SHP77 (cell line): ENCODE measurements at places on chromosomes 2 and 18.

GRCh38 chr2:129922571-129923264 lies 56.7 kb upstream of the RAB6C start:
- DNase-seq = peak; percentile 71

DNA sequence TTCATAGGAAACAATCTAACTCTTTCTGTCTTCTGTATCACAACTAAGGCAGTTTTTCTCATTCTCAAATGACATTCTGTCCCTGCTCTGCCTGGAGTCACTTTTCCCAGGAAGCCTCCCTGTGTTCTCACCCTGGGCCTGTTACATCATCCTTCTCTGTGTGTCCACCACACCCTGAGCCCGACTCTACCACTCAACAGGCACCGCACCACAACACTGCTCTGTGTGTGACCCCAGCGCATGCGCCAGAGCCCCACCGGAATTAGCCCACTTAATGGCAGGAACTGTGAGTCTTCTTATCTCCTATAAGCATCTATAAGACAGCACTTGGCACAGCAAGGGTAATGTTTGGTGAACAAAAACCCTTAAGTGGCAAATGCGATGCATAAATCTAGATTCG lies 32.3 kb downstream of the TGFBRAP1 start:
- no peak for DNase-seq

DNA sequence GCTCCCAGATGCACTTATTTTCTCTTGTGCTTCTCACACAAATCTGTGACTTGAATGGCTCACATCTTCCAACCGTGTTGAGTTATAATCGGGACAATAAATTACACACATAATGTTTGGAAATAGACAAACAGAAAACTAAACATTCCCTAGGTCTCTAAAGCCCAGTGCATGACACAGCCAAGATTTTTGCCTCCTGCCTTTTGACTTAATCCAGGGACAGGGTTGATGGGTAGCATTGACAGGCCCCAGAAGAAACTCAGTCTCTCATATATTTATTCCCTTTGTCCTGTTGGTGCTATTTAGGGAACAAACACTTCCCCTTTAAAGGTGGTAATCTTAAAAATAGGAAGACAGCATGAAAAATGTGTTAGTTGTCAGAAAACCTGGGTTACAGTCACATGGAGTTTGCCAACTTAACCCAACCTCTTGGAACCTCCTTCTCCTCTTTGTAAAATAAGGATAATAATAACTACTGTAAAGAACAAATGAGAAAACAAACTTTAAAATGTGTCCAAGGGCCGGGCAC lies 24.0 kb upstream of the ARPC2 start:
- no peak for DNase-seq

DNA sequence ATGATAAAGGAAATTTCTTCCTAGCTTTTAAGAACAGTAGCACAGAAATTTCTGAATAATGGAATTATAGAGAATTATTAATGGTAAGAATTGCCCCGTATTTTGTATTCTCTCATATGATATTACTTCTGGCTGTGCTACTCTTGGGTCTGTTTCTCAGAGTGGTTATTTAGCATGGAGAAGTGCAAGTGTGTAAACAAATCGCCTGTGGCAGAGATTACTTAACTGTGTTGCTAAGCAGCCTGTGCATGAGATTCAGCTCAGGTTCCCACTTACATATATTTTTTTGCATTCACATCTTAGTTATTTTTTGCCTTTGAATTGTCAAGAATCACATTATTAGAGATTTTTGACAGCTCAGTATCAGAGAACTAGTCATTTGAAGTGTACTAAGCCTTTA lies 80.1 kb upstream of the NFATC1 start:
- DNase-seq = no peak

- DNase-seq = no peak
These were observed 88.8 kb upstream of the RPRM start for GRCh38 chr2:153567367-153567766.

DNA sequence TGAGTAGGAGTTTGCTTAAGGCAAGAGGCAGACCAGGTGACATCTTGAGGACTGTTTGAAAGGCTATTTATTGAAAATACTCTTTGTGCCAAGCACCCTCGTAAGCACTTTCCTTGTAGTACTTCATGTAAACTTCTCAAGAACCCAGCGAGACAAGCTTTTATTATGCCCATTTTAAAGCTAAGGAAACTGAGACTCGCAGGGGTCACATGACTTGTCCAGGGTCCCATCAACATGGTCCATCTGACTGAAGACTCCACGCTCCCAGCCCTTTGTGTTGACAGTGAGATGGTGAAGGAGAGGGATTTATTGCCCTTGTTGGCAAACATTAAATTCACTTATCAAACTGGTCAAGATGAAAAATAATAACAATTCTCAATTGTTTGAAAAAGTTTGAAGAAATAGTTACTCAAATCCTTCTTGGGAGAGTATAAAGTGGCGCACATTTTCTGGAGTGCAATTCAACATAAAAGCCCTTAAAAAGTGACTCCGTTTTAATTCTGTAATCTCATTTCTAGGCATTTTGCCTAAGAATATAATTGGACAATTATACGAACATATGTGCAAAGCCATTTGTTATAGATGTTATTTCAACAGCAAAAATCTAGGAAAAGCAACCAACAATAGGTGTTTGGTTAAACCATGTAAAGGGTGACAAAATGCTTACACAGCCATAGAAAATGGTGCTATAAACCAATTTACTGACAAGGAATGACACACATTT lies 270.5 kb upstream of the NCKAP5 start:
- no peak for DNase-seq

DNA sequence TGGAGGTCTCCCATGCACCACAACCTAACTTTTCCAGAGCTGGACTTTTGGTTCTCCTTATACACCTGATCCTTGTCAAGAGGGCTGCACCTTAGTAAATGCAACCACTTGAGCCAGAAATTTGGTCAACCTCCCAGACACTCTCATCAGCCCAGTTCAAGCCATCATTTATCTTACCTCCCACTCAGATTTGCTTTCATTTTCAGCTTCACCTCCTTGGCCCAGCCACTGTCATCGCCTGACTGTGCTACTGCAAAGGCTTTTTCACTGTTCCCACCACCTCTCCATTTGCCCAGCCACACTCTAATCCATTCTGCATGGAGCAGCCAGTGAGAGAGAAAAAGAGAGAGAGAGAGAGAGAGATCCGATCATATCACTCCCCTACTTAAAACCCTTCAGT lies 112.4 kb upstream of the DDX18 start:
- DNase-seq = no peak

- DNase-seq = no peak
These were observed 301.5 kb upstream of the MGAT5 start for GRCh38 chr2:133952420-133952819.

DNA sequence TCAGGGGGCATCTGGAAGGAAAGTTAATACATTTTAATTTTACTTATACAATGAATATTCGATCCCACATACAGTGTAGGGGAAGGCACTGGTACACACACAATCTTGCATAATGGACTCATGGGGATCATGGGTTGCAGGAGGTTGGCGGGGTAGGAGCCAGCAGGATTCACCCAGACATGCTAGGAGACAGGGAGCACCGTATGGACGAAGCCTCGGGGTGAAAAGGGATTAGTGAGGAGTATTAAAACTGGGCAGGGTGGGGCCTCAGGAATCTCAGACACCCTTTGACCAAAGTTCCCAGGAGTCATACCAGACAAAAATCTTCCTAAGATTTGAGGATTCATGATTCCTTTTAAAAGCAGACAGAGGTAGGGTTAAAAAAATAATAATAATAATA lies 140.8 kb downstream of the BCL11A start:
- DNase-seq = no peak

- DNase-seq = no peak
These were observed 1.2 kb downstream of the TXNL1 start for GRCh38 chr18:56637176-56637575.

GRCh38 chr2:101205521-101206479 lies 46.9 kb upstream of the CNOT11 start:
- DNase-seq = peak; percentile 56

GRCh38 chr2:235702186-235702585 lies 208.3 kb downstream of the AGAP1 start:
- no peak for DNase-seq

DNA sequence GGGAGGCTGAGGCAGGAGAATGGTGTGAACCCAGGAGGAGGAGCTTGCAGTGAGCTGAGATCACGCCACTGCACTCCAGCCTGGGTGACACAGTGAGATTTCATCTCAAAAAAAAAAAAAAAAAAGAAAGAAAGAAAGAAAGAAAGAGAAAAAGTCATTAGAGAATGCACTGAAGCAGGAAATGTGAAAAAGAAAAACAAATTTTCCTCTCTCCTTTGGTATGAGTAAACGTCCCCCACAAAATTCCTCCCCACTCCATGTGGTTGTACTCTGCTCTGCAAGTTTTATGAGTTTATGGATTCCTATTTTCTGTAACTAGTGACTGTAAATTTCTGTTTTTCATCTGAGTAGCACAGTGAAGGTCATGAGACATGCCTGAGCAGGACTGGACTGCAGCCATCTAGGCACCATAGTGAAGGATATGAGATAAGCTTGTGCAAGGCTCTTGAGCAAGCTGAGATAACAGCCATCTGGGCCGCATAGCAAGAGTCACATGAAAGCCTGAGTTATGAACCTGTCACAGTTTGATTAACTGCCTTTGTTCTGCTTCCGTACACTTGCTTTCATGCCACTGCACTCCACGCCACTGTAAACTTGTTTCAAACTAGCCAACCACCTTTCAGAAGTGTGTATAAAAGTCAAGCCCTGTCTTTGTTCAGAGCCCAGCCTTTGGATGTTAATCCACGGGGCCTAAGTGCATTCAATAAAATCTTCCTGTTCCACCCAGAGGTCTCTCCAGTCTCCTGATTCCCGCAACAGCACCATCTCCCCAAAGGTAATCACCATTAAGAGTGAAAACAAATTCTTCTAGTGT lies 50.2 kb downstream of the SKA1 start:
- DNase-seq = no peak

DNA sequence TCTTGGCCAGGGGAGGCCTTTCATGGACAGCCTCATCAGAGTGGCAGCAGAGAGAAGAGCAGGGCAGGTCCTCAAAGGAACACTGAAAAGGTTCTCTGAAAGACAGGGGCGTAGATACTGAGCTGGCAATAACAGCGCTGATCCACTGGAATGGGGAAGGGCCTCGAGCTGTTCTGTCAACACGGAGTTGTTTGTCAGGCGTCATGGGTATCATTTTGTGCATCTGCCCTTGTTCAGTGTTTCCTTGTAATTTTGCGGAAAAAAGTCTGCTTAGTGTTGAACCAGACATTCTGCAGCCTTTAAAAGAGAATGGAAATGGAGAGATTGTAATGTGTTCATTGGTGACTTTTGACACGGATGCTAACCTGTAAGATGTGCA lies 21.5 kb downstream of the AGAP1 start:
- no peak for DNase-seq

- no peak for DNase-seq
These were observed 22.4 kb downstream of the RTP5 start for GRCh38 chr2:241891988-241892298.

GRCh38 chr2:227849906-227850305 lies 21.5 kb upstream of the DAW1 start:
- DNase-seq = no peak

GRCh38 chr2:37819186-37819585 lies 105.9 kb upstream of the RMDN2 start:
- no peak for DNase-seq

DNA sequence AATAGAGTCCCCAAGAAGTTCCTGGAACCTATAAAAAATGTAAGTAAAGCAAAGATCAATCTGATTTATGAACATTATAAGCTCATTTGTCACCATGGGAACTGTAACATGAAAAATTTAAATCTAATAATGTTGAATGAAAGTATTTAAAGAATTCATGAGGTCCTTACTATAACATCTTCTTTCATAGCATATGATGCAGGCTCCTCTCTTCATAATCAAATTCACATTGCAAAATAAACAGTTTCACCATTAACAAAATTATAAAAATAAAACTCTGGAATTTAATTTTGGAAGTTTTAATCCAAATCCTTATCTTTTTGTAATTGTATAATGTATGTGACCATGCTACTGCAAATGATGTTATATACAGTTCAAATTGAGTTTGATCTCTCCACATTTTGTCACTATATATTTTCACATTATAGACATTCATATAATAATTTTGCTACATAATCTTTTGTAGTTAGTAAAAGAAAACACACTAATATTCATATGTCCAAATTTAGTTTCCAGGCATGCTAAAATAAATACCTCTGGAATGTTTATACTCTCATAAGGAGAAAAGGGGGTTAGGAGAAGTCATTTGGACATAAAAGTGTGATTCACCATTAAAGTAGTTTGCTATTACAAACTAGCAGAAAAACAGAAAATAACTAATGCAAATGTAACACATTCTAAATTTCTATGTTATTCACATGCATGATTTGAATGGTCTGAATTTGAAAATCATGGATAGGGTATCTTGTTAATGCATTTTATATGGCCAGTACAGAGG lies 954.1 kb downstream of the DSC3 start:
- DNase-seq = no peak

GRCh38 chr2:54271843-54272627 lies 16.0 kb upstream of the TSPYL6 start:
- DNase-seq = no peak

DNA sequence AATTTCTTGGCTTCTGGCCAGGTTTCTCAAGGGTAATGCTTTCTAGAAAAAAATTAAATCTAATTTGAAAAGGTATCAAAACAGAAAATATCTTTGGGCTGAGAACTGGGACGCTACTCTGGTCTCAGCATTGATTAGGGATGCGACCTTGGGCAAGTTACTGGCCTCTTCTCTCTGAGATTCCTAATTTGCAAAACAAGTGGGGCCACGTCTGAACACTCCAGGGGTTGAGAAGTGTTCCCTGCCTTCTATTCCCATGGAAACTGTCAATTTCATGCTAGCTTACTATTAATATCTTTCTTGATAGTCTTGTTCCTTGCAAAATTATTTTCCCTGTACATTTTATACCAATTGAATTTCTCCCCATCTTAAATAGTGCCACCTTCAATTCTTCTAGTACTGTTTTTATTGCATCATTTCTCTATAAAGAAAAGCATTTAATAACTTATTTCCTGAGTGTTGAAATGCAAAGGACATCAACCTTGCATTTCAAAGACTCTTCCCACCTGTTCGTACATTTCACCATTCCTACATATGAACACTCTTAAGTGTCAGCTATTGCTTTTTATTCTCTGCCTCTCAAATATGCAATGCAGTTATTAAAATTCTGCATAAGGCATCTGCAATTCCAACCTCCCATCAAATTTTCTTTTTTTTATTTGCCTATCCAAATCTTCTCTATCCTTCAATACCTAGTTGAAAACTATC lies 118.3 kb upstream of the DSEL start:
- DNase-seq = no peak

DNA sequence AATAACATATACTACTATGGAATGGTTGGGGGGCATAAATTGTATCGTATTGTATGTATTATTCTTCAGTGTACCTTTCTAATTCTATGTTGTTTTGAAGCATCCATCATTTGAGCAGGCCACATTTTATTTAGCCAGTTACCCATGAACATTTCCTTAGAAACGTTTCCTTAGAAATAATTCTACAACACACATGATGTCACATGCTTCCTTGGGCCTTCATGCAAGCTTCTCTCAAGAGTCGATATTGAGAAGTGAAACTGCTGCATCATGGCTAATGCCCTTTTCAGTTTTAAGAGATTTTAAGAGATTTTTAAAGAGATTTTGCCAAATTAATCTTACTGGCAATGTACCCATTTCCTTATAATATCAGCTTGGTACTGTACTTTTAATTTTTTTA lies 63.9 kb downstream of the ALPK2 start:
- no peak for DNase-seq
